CD4-positive, alpha-beta T cell treated with Interleukin-4 for 4 hours (primary cell): ENCODE measurements at places on chromosomes 11 and 22.
A peak's percentile ranks its signal among the peaks of the same experiment; 100 is the strongest.

DNA sequence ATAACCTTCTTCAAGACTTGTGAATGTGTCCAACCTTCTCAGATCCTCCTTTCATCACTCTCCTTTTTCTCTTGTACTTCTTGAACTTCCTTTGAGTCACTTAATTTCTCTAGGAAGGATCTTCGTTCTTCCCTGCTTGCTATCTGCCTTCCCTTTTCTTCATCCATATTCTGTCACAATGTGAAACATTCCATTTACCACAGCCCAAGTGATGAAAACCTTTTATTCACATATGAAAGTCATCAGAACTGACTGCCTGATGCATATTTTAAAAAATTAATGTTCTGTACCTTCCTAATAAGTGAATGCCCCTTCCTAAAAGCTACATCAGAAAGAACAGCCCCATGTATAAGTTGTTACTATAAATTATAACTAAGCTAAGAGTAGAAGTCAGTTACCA is 520.4 kb upstream of the LUZP2 start:
- DNase-seq, result no peak

GRCh38 chr11:8017071-8017470 is 29.9 kb downstream of the EIF3F start:
- DNase-seq, result no peak

DNA sequence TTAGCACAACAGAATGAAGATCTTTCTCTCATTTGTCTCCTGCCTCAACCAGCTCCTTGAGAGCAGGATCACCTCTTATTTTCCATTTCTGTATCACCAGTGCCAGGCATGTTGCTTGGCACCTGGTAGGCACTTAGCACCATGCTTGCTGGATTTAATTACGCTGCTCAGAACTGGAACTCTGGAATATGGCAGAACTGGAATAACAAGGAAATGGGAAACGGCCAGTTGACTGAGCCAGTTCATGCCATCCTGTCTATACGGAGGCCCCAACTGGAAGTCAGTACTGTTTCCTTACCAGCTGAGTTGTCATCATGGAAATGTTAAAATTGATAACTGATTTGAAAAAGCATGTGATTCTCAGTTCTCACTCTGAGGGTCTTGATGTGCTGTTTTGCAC is 69.5 kb upstream of the YWHAH start:
- DNase-seq, result no peak

GRCh38 chr22:48721395-48721669 is 1106.3 kb downstream of the BRD1 start:
- DNase-seq, result no peak

DNA sequence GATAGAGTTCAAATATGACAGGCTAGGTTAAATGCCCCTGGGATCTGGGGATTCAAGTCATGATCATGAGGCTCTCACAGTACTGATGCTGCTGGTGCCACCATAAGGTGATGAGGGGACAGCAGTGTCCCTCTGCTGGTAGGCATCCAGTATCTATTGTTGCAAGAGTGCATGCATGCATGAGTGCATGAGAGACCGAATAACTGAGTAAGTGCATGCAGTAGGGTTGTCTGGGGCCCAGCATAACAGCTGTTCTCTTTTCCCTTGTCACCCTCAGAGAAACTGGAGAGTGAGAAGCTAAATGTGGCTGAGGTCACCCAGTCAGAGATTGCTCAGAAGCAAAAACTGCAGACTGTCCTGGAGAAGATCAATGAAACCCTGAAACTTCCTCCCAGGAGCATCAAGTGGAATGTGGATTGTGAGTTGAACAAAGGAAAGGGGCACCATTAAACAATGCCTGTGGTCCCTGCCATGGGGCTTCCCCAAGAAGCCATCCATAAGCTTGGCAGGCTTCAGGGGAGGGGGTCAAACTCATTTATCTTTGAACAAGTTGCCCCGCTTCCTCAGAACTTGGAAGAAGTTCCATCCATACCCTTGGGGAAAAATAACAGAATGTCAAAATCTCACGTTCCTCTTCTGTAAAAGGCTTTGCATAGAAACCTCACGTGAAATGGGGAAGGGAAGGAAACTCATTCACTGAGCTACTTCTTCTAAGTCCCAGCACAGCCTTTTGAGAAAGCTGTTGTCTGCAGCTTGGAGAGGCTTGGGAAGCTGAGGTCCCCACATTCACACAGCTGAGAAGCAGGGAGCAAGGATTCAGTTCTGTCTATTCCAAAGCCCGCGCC is 119.0 kb downstream of the PARVA start:
- DNase-seq, result no peak

GRCh38 chr11:3723014-3723708 is 52.0 kb upstream of the CHRNA10 start:
- no peak for DNase-seq

GRCh38 chr22:32951807-32952153 is 106.4 kb downstream of the SYN3 start:
- DNase-seq, result no peak

DNA sequence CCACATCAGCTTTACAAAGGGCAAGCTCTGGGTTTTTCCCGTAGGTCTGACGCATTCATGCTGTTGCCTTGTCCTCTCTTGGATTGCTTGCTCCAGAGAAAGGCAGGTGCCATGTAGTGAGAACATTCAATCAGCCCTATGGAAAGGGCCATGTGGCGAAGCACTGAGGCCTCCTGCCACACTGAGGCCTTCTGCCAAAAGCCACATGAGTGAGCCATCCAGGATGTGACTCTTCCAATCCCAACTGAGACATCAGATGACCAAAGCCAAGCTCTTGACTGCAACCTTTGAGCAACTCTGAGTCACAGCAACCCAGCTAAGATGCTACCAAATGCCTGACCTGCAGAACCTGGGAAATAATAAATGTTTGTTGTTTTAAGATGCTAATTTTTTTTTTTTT is 9.0 kb upstream of the PANX3 start:
- no peak for DNase-seq

DNA sequence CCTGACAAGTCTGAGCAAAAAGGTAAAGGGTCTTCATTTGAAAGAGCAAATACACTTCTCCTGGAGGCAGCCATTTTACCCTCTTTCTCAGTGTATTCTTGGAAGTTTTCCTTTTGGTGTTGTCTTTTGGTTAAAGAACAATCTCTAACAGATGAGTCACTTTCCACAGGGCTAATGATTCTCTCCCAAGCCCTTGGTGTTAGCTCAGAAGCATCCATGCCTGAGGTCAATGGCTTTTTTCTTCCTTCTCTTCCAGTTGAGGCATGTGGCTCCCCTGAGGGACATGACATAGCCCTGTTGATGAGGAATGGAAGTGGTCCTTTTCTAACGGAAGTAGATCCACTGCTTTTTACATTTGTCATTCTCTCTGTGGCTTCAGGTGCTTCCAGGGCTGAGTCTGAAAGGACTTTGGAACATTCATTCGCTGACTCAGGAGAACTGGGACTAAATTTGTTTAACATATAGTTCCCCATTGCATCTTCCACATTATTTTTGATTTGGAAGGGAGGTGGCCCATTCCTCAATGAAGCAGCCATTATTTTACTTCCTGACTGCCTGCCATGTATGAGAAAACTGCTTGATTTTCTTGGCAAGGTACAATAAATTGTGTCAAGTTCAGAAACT is 13.8 kb upstream of the POGLUT3 start:
- DNase-seq, result no peak

DNA sequence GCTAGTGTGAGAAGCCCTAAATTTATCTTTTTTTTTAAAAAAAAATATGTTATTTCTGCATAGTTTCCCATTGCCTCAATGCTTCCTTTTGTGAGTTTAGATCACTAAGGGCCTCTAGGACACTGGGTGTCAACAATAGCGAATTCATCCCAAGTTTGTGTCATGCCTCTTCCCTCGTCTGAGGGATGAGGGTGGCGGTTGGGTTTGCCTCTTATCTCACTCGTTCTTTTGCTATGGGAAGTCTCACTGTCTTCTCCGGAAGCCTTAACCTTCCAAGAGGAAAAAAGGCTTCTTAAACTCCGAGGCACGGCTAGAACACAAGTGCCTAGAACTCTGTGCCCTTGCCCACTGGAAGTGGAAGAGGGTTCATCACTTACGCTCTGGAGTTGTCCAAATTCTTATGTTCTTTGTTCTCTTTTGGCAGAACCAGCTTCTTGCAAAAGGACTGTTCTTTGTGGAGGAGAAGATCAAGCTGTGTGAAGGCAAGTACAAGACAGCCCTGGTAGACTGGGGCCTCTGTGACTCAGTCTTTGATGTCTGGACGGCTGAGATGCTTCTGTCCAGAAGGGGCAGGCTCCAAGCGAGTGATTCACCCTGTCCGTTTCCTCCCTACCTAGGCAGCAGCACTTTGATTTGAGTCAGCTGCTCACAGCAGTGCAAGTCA is 78.5 kb downstream of the TRAF6 start:
- DNase-seq, result peak; percentile 73

GRCh38 chr11:130087294-130087926 is 17.7 kb downstream of the APLP2 start:
- peak; percentile 13 for DNase-seq

DNA sequence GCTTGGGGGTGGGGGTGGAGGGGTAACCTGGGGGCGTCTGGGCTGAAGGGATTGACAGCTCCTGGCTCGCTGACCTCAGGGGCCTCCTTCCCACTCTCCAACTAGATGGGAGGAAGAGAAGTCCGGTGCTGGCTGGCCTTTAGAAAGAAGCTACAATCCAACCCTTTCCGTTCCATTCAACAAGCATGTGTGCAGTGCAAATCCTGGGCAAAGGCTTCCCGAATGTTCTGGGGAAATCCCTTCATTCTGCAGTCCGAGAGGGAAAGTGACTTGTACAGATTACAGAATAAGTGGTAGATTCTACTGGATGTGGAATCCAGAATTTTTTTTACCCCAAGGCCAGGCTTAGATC is 149.9 kb downstream of the FEZ1 start:
- no peak for DNase-seq

DNA sequence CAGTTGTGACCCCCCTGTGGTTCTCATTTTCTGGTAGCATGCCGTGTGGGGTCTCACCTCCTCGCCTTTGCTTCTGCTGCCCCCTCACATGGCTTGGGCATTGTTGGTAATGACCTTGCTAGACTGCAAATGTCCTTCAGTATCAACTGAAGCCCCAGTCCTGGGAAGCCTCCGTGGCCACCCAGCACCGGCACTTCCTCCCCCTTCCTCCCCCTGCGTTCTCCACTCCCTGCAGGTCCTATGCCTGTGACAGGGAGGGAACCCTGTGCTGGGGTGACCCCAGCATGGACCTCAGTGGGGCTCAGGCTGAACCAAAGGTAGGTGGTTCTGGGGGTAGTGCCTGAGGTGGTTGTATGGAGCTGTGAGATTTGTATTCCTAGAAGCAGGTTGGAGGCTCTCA is 5.9 kb downstream of the ST3GAL4 start:
- DNase-seq, result no peak

GRCh38 chr11:3946455-3947017 is 91.1 kb downstream of the STIM1 start:
- DNase-seq, result no peak

- DNase-seq, result no peak
These were observed 71.9 kb downstream of the MICAL2 start for GRCh38 chr11:12182302-12182675.

GRCh38 chr11:15189641-15190365 is 75.1 kb downstream of the INSC start:
- DNase-seq, result no peak

- no peak for DNase-seq
These were observed 79.0 kb downstream of the DDX10 start for GRCh38 chr11:108743851-108744250.

- DNase-seq, result no peak
These were observed 179.0 kb downstream of the SNX19 start for GRCh38 chr11:130737041-130737830.

DNA sequence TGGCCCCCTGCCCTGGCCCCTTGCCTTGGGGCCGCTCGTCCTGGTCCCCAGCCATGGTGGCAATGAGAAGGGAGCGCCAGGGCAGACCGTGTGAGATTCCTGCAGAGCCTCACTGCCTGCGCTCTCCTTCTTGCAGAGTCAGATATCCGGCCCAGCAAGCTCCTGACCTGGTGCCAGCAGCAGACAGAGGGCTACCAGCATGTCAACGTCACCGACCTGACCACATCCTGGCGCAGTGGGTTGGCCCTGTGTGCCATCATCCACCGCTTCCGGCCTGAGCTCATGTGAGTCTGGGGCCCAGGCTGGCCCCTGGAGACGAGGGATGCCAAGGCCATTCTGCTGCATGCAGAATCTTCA is 114.1 kb downstream of the MICAL2 start:
- peak; percentile 87 for DNase-seq

GRCh38 chr11:133153031-133153430 is 379.3 kb downstream of the OPCML start:
- DNase-seq, result no peak
